Esophagus squamous epithelium (tissue), 5 donors: ENCODE measurements at places on chromosomes 1 and 21.

- DNase-seq = no peak
Measured at GRCh38 chr21:42314616-42315295, 453 bp downstream of the TFF3 start.

GRCh38 chr1:184825571-184825970 is 70.9 kb upstream of the EDEM3 start:
- DNase-seq = no peak

GRCh38 chr1:167206166-167206835 is 14.4 kb upstream of the POU2F1 start:
- no peak for DNase-seq

DNA sequence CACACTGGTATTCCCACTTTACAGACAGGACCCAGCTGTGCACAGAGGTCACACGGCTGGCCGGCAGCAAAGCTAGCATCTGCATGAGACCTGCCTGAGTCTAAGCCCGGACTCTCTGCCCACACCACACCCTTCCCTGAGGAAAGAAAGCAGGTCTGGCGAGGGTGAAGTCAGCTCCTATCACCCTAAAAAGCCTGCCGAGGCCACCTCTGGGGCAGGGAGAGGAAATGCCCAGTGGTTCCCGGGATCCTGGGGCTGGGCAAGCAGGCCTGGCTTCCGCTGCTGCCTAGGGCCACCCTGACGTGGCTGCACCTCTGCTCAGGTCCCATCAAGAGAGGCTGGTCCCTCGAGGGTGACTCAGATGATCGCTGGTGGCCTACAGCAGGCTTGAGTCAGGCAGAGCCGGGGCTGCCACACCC is 42.2 kb downstream of the RAP1GAP start:
- no peak for DNase-seq

- no peak for DNase-seq
Measured at GRCh38 chr1:21655748-21656147, 13.4 kb downstream of the RAP1GAP start.

- no peak for DNase-seq
Measured at GRCh38 chr1:227521782-227522181, 41.6 kb upstream of the ZNF678 start.

GRCh38 chr1:64098846-64099582 is 104.4 kb upstream of the UBE2U start:
- no peak for DNase-seq

GRCh38 chr1:165228111-165228655 is 128.3 kb downstream of the LMX1A start:
- DNase-seq = no peak

- no peak for DNase-seq
Measured at GRCh38 chr1:115184951-115185331, 95.6 kb upstream of the TSPAN2 start.

DNA sequence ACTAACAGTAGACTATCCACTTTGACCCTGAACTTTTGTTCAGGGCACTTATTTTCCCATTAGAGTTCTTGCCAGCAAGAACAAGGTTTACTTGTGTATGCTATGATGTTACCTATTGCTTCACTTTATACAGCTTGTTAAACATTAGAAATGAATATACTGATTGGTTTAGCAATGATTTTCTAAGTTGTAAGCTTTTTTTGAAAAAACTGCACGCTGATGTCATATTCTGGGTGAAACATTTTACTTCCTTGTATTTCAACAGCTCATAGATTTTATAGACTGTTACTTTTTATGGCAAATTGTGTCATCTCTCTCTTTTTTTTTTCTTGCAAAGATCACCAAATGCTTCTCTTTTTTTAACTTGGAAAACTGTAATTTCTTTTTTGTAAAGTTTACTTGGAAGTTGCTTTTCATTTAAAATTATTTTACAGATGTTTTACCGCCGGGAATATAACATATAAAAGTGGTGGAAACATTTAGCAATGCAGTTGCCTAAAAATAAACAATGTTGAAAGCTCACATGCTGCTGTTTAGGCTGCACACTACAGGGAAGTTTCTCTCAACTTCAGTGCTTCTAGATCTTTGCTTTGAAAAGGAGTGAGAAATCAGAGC is 215.3 kb upstream of the NFIA start:
- no peak for DNase-seq

GRCh38 chr1:3654549-3655281 is 2.4 kb downstream of the TP73 start:
- no peak for DNase-seq

DNA sequence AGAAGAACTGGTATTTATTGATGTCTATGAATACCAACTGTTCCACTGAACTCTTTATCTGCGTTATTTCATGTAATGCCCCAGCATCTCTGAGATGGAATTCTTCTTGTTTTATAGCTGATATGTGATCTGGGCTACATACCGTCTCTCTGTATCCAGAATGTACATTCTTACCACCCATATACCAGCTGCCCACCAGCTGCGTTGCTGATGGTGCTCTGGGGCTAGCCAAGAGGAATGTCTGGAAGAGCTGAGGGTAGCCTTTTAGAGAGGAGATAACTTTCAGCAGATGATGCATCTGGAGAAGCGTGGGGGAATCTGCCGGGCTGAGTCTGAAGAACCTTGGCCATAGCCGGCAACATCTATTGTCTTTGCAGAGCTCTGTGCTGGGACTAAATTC is 137.5 kb downstream of the RYR2 start:
- DNase-seq = no peak

- DNase-seq = no peak
Measured at GRCh38 chr1:210362526-210362925, 33.8 kb downstream of the HHAT start.

- DNase-seq = no peak
Measured at GRCh38 chr21:35002879-35003722, 46.0 kb downstream of the RUNX1 start.

- DNase-seq = no peak
Measured at GRCh38 chr1:170225781-170226530, 80.2 kb downstream of the NTMT2 start.

DNA sequence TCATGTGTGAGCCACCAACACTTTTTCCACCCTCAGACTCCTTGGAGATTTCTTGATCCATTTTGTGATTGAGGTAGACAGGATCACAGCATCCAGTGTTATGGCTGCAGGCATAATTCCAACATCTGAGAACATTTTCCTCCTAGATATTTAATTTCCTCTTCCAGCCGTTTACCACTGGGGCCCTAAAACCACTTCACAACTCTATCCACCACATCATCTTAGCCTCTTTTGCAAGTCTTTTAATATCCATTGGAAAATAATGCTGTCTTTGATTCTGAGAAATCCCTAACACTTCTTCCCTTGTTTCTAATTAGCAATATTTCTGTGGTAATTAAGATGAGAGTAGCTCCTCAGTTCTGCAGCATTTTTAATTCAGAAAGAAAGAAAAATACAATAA is 190.1 kb downstream of the TNR start:
- DNase-seq = no peak

DNA sequence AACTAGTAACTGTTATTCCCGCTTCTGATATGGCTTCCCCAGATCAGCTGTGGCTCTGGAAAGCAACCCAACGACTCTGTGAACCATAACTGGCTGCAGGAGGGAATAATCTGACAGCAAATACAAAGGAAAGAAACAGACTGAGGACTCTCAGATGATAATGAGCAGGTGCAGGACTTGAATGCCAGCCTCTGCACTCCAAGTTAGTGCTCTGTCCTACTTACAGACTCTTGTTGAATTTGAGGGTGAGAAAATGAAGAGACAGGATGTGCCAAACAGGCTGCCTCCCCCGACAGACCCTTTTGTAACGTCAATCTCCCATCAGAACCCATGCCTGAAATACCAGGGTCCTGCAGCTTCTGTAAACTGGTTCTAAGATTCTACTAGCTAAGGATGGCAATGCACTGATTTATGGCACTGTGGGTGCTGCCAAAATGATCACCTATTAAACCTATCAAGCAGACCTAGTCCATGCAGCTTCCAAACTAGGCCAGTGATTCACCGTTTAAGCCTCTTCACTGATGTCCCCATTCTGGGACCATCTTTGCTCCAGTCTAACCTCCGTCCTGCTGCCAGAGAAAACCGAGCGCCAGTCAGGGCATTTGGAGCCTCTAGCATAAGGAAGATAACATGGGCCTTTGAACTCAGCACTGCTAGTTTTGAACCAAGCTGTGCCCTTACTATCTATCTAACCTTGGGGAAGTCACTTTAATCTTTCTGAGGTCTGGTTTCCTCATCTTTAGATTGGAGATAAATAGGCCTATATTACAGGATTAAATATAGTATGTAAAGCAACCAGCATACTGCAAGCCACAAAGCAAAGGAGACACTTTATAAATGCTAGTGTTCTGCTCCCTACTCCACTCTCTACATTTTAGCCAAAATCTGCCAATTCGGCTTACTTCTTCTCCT is 4.8 kb downstream of the MKNK1 start:
- DNase-seq = no peak

- DNase-seq = no peak
Measured at GRCh38 chr21:46154155-46154954, 1.0 kb downstream of the FTCD start.

- no peak for DNase-seq
Measured at GRCh38 chr1:60950224-60951063, 131.9 kb upstream of the NFIA start.

- no peak for DNase-seq
Measured at GRCh38 chr1:52239708-52240001, 97.8 kb downstream of the ZFYVE9 start.

DNA sequence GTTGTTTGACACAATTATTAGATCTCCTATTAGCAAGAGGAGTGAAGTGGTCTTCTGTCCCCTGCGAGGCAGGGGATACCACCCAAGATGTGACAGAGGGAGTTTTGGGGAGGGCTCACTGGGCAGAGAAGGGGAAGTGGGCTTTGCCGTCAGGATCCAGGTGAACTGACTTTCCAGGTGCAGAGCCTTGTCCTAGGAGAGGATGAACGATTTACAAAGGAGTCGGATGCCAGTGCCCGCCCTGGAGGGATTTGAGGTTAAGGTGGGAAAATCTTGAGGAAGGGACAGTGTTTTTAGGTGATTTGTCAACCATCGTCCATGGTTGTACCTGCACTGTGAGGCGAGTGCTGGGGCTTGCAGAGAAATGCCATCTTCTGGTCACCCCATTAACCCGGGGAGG is 201.0 kb downstream of the CAMTA1 start:
- DNase-seq = no peak

- no peak for DNase-seq
Measured at GRCh38 chr1:54024358-54024757, 6.4 kb upstream of the LDLRAD1 start.

GRCh38 chr1:196114193-196114592 is 494.0 kb downstream of the KCNT2 start:
- no peak for DNase-seq

- DNase-seq = no peak
Measured at GRCh38 chr1:61490924-61491323, 234.0 kb downstream of the TM2D1 start.

DNA sequence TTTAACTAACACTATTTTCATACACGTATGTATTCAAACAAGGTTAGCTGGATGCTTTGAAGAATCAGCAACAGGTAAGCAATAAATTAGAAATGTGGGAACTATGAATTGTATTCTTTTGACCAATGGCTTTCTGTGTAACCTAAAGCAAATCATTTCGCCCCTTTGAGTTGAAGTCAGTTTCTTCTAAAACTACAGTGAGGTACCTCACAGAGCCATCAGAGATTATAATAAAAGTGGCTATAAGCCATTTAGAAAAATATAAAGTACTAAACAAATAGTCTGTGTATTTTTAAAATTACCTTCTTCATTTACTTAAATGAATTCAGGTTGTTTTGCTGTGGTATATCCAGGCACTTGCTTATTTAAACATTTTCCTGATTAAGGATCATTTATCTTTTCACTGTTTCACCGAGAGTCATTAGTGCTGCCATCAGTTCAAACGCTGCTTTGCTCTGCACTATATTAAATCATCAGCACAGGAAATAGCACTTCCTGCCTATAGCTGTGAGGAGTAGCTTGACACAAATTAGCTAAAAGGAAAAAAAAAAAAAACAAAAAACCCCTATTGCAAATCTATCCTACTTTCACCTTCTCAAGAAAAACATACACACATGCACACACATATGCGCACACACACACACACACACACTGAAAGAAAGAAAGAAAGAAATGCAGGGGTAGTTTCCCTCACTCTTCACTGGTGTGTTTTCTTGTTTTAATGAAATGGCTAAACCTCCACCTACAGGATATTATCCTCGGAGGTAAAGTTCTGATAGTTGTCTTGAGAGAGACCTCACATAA is 39.8 kb upstream of the C1orf105 start:
- no peak for DNase-seq

DNA sequence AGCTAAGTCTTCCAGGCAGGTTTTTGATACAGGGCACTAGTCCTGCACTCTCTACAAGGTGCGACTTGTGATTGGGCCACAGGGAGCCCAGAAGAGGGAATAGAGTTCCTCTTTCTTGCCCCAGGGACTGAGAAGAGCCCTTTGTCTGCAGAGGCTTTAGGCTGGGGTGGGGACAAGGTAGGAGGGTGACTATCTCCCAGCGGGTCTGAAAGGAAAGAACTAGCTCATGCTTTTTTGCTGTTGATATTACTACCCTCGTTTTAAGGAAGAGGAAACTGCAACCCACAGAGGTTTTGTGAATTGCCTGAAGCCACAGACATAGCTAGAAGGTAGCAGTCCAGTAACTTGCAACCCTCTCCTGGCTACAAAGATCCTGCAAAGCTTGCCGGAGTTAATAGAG is 615.2 kb downstream of the MATN1 start:
- no peak for DNase-seq

GRCh38 chr1:54275349-54275748 is 75.4 kb downstream of the MRPL37 start:
- no peak for DNase-seq

GRCh38 chr1:59331686-59332620 is 35.1 kb downstream of the FGGY start:
- DNase-seq = no peak

- no peak for DNase-seq
Measured at GRCh38 chr1:94708811-94709210, 111.3 kb upstream of the SLC44A3 start.

DNA sequence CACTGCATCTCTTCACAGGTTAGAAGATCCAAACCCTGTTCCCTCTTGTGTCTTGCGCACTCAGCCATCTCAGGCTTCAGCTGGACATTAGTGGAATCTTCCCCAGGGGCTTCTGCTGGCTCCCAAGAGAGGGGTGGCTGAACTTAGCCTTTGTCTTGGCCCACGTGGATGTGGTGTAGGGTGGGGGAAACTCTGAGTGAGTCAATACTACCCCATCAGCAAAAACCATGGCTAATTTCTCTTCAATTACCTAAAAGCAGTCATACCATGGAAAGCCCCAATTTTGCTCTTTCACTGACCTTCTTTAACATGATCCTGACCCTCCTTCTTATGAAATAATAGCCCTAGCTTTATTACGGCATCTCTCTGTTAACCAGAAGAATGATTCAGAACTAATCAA is 72.5 kb upstream of the RAB3GAP2 start:
- DNase-seq = no peak

GRCh38 chr1:17581389-17582123 is 42.1 kb downstream of the ARHGEF10L start:
- DNase-seq = no peak

DNA sequence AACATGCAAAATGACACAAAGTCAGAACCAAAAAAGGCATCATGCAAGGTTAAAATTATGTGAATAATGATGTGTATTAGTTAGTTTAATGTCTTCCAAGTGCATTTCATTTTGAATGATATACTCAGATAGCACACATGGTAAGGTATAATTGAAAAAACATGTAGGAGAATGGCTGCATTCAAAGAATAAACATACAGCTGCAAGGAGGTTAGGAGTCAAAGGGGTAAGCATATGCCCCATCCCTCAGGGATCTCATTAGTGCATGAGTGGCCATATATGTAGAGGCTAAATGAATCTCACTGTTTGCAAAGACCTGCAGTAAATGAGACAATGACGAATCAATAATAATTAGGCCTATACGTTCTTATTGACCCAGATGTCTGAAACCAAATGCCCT is 179.7 kb upstream of the HOOK1 start:
- no peak for DNase-seq
